ENCODE measurements at places on chromosomes 5 and 9.

- no peak for DNase-seq
These were observed 297.4 kb downstream of the ENC1 start for GRCh38 chr5:74342948-74343682.

DNA sequence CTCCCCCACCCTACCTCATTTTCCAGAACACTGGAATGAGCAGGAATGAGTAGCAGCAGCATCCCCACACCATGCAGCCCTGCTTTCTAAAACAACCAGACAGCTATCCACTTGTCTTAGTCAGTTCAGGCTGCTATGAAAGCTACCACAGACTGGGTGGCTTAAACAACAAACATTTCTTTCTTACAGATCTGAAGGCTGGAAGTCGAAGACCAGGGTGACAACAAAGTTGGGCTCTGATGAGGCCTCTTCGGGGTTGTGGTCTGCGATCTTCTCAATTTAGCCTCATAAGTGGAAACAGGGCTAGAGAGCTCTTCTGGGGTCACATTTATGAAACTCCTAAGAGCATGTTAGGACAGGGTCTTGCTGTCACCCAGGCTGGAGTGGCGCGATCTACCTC, 38.9 kb downstream of the LPAR1 start:
- no peak for DNase-seq

GRCh38 chr5:107653685-107654084, 17.1 kb downstream of the EFNA5 start:
- no peak for DNase-seq

- no peak for DNase-seq
These were observed 13.5 kb downstream of the COL5A1 start for GRCh38 chr9:134655101-134655500.

- no peak for DNase-seq
These were observed at the start of gene PRDM9 for GRCh38 chr5:23507278-23507685. TSS of gene PRDM9 (plus strand) at chr5:23507609. CDS start at chr5:23509034, 1,425 bp downstream.
